ENCODE measurements at places on chromosomes 5 and 9. TPM values are rescaled to one million over a fixed set of nuclear protein-coding genes. Genes with fewer than 3 reads are reported as not detected.

GRCh38 chr5:139979518-139979917 lies 63.6 kb downstream of the NRG2 start:
- no peak for DNase-seq
- H3K4me3 ChIP-seq, result no peak overlapping the region
- no peaks in the 10 kb centered on the region for H3K36me3 ChIP-seq
- peaks cover 28% of the 10 kb centered on the region for H3K4me1 ChIP-seq
- H3K27me3 ChIP-seq, result no peaks in the 10 kb centered on the region
- H3K27ac ChIP-seq, result no peak overlapping the region

DNA sequence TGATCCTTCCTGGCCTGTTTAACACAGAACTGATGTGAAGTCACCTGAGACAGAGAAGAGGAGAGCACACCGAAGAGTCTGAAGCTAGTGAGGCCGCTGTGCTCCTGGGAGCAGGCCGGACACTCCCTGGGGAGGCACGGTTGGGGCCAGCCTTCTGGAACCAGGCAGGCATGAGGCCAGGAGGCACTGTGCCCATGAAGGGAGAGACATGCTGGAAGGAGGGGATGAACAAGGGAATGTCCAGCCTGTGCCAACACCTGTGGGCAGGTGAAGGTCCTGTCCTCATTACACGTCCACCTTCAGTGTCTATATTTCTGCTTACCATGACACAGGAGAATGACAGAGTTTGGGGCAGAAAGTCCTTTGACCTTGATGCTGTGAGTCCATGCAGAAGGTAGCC lies 183.8 kb upstream of the S1PR3 start:
- H3K36me3 ChIP-seq, result no peaks in the 10 kb centered on the region
- no peak for DNase-seq
- no peak overlapping the region for H3K27ac ChIP-seq
- no peaks in the 10 kb centered on the region for H3K4me1 ChIP-seq

GRCh38 chr9:33187519-33188218 lies 20.5 kb upstream of the B4GALT1 start:
- no peak for DNase-seq
- H3K36me3 ChIP-seq, result no peaks in the 10 kb centered on the region
- peak overlapping the region; percentile 16 for H3K27ac ChIP-seq
- H3K4me1 ChIP-seq, result peaks cover 24% of the 10 kb centered on the region
- no peak overlapping the region for H3K4me3 ChIP-seq

- H3K4me3 ChIP-seq, result no peak overlapping the region
- DNase-seq, result no peak
- peaks cover 43% of the 10 kb centered on the region for H3K4me1 ChIP-seq
- H3K36me3 ChIP-seq, result no peaks in the 10 kb centered on the region
- H3K27ac ChIP-seq, result no peak overlapping the region
Observed at GRCh38 chr9:38062498-38063362, 6.3 kb downstream of the SHB start.

DNA sequence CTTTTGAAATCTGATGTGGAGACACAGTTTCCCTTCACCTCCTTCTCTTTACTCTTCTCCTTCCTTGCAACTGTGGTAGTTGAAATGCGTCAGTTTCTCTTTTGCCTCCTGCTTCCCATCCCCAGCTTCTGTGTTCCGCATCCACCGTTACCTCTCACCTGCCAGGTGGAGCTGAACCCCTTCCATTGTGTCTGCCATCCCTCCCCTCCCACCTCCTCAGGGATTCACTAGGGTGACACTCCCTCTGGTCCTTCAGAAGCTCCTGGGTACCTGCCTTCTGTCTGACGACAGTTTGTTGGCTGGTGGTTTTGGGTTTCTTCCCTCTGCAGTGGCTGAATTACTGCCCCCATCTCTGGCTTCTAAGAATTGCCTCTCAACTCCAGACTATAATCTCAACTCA lies 132.1 kb downstream of the SLC24A2 start:
- no peak overlapping the region for H3K4me3 ChIP-seq
- H3K4me1 ChIP-seq, result no peaks in the 10 kb centered on the region
- H3K36me3 ChIP-seq, result no peaks in the 10 kb centered on the region

DNA sequence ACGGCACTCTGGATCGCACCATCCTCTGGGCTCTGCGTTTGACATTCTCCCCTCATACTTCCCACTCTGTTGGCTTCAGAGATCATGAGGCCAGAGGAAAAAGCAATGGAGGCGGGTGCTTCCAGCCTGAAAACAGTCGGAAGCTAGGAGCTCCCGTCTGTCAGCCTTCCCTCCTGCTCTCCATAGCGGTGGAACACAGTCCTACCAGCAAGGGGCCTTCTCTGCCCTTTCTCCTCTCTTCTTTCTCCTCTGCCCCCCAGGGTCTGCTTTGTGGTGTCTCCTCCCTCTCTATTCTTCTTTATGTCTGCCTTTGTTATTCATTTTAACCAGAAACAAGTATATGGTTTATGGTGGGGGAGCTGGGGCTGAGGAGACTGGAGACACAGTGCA lies 152.5 kb upstream of the NFIB start:
- peaks cover 8% of the 10 kb centered on the region for H3K4me1 ChIP-seq
- no peaks in the 10 kb centered on the region for H3K36me3 ChIP-seq
- H3K4me3 ChIP-seq, result no peak overlapping the region
- no peak overlapping the region for H3K27ac ChIP-seq
- H3K27me3 ChIP-seq, result no peaks in the 10 kb centered on the region

DNA sequence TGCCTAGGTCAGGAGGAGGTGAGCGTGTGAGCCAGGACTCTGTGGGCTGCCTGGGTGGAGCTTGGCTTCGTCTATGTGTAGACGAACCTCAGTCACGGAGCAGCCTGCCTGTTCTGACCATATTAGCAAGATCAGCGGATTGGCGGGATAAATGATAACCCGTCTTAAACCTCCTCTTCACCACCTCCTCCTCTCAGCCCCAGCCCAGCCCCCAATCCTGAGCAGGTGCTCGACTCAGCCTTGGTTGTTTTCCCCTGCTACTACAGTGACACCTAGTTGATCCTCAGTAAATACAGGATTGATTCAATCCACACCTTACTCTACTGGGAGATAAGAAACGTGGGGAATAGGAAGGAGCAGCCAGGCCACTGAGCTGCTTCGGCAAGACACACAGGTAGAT lies 286.1 kb downstream of the IRX2 start:
- peaks cover 5% of the 10 kb centered on the region for H3K27me3 ChIP-seq
- no peaks in the 10 kb centered on the region for H3K36me3 ChIP-seq
- no peak overlapping the region for H3K27ac ChIP-seq
- H3K4me1 ChIP-seq, result peaks cover 2% of the 10 kb centered on the region
- no peak overlapping the region for H3K4me3 ChIP-seq

DNA sequence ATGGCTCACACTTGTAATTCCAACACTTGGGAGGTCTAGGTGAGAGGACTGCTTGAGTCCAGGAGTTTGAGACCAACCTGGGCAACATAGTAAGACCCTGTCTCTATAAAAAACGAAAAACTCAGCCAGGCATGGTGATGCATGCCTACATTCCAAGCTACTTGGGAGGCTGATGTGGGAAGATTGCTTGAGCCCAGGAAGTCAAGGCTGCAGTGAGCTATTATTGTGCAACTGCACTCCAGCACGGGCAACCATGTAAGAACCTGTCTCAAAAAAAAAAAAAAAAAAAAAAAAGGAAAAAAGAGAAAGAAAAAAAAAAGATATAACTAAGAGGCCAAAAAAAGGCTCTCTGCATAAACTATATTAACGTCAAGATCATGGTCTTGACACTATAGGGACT lies 27.3 kb downstream of the GIN1 start:
- no peaks in the 10 kb centered on the region for H3K4me1 ChIP-seq
- no peak overlapping the region for H3K27ac ChIP-seq
- DNase-seq, result no peak
- H3K36me3 ChIP-seq, result no peaks in the 10 kb centered on the region
- no peak overlapping the region for H3K4me3 ChIP-seq

DNA sequence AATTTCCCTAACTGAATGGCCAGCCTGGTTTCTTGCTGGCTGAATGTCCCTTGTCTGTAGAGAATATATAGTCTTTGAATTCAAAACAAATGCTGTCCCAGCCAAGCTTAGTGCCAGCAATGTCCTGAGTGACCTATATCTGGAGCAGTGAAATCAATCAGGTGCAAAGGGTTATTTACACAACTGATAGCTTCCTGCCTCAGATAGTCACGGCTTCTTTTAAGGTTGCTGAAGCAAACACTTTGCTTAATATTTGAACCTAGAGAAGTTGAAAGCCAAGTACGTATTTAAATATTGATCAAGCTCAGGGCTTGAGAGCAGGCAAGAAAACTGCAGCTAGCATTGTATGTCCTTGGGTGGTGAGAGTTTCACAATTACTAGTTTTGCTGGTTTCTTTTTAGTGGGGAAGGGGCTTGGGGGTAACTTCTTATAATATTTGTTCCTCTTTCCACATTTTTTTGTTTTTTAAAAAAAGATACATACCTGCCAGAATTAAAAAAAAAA lies 2.0 kb upstream of the ARHGEF28 start:
- peaks cover 17% of the 10 kb centered on the region for H3K4me1 ChIP-seq
- H3K36me3 ChIP-seq, result no peaks in the 10 kb centered on the region
- no peak overlapping the region for H3K27ac ChIP-seq
- H3K4me3 ChIP-seq, result no peak overlapping the region
- no peaks in the 10 kb centered on the region for H3K27me3 ChIP-seq

- no peaks in the 10 kb centered on the region for H3K27me3 ChIP-seq
- H3K27ac ChIP-seq, result no peak overlapping the region
- H3K36me3 ChIP-seq, result no peaks in the 10 kb centered on the region
- no peaks in the 10 kb centered on the region for H3K4me1 ChIP-seq
- H3K4me3 ChIP-seq, result no peak overlapping the region
Observed at GRCh38 chr5:118923295-118924005, 64.9 kb downstream of the DTWD2 start.

- H3K27me3 ChIP-seq, result peaks cover 23% of the 10 kb centered on the region
- DNase-seq, result peak; percentile 75
- H3K36me3 ChIP-seq, result no peaks in the 10 kb centered on the region
- H3K4me1 ChIP-seq, result peaks cover 17% of the 10 kb centered on the region
Observed at GRCh38 chr5:100901821-100902341, 1.2 kb downstream of the ST8SIA4 start.

Gene ACOT12
- 3.8 TPM for total RNA-seq

Gene CAMK2A
- total RNA-seq, result 5.7 TPM

Gene ADGRD2
- 4.3 TPM for total RNA-seq

Gene ROR2
- total RNA-seq, result 3.1 TPM

Gene FOXD4
- 0.66 TPM for total RNA-seq

Gene POU5F2
- total RNA-seq, result 4.1 TPM

Gene SLC4A9
- 0.39 TPM for total RNA-seq

Data from spinal cord (tissue), 10 donors.